ENCODE measurements at places on chromosomes 12 and 14. TPM values are rescaled to one million over a fixed set of nuclear protein-coding genes. Genes with fewer than 3 reads are reported as not detected.
A peak's percentile ranks its signal among the peaks of the same experiment; 100 is the strongest.

The BDKRB2 gene
- total RNA-seq, result 16.3 TPM

DNA sequence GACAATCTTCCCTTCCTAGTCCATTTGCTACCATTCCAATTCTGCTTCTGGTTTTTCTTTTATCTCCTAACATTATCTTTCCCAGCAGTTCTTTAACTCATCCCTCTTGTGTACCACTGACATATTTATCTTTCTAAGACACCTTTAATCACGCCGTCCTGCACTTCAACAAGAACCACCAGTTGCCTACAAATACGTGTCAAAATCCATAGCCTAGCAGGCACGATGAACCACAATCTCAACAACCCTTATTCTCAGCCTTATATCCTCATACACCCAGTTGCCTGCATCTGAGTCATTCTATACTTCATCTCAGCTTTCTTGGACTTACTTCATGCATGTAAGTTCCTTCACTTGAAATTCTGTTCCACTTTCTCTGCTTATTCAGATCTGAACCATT is 16.4 kb upstream of the ST8SIA1 start:
- DNase-seq, result no peak

DNA sequence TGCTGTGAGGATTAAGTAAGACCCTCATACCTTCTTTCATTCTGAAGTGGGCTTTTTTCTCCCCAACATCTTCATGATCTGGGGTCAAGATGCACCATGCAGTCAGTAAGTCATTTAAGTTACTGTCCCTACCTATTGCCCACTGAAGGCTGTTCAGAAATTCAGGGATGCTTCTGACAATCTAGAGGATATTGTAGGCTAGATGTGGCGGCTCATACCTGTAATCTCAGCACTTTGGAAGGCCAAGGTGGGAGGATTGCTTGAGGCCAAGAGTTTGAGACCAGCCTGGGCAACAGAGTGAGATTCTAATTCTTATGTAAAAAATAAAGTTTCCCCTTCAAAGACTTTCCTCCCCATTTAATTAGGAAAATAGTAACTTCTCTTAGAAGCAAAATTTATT is 28.7 kb downstream of the PHETA1 start:
- no peak for DNase-seq

The HCAR2 gene
- total RNA-seq, result not detected

GRCh38 chr14:89444044-89444443 is 27.0 kb upstream of the FOXN3 start:
- no peak for DNase-seq

DNA sequence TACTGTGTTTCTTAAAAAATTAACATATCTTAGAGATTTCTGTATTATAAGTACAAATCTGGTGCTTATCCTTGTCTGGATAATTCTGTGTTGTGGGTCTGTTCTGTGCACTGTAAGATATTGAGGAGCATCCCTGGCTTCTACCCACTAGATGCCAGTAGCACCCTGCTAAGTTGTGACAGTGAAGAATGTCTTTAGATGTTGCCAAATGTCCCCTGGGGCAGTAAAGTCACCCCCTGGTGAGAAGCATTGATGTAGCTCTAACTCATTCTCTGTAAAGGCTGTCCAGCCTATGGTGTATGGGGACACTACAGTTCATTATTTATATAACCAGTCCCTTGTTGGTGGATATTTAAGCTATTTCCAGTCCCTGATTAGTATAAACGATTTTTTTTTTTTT is 31.4 kb downstream of the MAP1LC3B2 start:
- no peak for DNase-seq

The PPP1R3E gene
- total RNA-seq, result 21.4 TPM

- DNase-seq, result no peak
Measured at GRCh38 chr12:20211981-20212421, 156.3 kb upstream of the PDE3A start.

The SLC17A8 gene
- not detected for total RNA-seq

The LRFN5 gene
- 1.7 TPM for total RNA-seq

The TMEM52B gene
- total RNA-seq, result not detected

GRCh38 chr12:51295651-51296050 is 25.4 kb upstream of the SMAGP start:
- no peak for DNase-seq

The JKAMP gene
- total RNA-seq, result 24.8 TPM

DNA sequence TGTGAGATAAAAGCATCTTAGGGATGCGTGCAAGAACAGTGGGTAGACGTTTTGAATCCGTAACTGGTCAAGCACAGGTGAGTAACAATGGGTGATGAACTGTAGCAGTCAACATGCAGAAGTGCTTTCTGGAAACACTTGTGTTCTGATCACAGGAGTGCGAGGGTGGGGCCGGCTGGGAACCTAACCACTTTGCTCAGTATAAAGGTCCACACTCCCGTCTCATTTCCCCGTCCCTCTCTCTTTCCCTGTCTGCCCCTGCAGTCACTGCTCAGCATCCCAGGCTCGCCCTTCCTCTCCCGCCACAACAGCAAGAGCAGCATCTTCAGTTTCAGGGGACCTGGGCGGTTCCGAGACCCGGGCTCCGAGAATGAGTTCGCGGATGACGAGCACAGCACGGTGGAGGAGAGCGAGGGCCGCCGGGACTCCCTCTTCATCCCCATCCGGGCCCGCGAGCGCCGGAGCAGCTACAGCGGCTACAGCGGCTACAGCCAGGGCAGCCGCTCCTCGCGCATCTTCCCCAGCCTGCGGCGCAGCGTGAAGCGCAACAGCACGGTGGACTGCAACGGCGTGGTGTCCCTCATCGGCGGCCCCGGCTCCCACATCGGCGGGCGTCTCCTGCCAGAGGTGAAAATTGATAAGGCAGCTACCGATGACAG is 127.1 kb downstream of the FIGNL2 start:
- peak; percentile 47 for DNase-seq

- no peak for DNase-seq
Measured at GRCh38 chr14:71311061-71311460, 403.8 kb downstream of the PCNX1 start.

- no peak for DNase-seq
Measured at GRCh38 chr14:69105326-69105725, 47.6 kb downstream of the DCAF5 start.

The FOXN4 gene
- total RNA-seq, result not detected

DNA sequence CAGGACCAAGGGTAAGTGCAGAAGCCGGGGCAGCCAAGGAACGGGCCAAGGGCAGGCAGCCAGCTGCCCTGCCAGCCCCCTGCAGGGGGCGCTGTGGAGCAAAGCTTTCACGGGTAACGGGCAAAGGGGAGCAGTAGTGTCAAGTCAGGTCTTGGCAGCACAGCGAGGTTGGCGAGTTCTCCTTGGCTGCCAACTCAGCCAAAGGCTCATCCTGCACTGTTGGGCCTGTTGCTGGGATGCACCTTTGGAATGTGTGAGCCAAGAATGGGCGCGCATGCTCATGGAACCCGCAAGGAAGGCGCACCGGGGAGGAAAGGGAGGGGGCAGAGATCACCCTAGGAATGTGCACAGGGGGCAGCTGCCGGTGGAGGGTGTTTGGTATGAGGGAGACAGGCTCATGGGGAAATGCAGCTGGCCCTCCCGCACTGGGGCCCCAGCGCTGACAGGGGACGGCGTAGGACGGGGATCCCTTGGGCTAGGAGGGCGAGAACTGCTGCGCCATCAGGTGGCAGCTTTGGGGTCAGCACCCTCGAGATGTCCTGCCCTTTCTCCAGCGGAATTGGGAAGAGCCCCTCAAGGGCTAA is 138.0 kb downstream of the ASCL4 start:
- peak; percentile 66 for DNase-seq

DNA sequence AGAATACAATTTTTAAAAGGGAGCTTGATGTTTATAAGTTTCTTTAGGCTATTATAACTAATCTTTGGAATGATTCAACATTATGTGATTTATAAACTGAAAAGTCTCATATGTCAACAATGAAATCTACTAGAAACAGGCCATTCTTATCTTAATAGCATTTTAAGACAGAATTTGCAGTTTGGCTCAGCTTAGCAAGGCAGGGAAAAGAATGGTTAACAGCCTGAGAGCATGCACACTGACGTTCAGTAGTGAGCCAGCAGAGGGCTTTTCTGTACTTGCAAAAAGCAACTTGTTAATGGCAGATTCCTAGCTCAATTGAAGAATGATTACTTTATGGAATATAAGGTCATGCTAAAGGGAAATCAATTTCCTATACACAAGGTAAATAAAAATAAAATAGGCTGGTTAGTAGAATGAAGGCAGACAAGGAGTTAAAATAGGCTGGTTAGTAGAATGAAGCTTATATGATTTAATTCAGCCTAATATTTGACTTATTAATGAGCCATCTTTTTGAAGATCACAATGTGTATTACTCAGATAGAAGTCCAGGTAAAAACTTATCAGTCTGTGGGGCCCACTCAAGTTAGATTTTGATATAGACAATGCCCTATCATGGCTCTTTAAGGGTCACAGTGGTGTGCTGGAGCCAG is 95.9 kb downstream of the OTOGL start:
- DNase-seq, result no peak

The TMPRSS12 gene
- not detected for total RNA-seq

DNA sequence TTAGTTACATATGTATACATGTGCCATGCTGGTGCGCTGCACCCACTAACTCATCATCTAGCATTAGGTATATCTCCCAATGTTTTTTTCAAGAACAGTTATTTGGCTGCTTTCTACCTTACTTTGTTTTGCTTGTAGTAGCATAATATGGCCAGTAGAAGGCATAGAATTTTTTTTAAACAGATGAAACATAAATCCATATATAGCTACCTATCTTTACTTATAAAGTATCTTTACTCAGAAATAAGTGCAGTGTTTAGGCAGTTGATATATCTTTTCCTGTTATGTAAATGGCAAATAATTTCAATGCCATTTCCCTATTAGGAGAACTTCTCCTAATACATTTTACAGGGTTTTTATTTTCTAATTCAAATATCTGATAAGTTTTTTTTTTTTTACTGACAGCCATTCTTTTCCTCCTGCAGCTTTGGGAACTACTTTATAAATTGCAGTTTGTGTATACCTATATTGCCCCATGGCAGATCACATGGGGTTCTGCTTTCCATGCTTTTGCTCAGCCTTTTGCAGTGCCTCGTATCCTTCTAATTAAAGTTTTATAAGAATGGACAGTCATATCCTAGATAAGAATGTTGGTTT is 143.1 kb downstream of the PCNX1 start:
- no peak for DNase-seq

The CCDC177 gene
- not detected for total RNA-seq

GRCh38 chr14:52877628-52878027 is 73.2 kb downstream of the FERMT2 start:
- DNase-seq, result no peak

The POLR3B gene
- 6.8 TPM for total RNA-seq

DNA sequence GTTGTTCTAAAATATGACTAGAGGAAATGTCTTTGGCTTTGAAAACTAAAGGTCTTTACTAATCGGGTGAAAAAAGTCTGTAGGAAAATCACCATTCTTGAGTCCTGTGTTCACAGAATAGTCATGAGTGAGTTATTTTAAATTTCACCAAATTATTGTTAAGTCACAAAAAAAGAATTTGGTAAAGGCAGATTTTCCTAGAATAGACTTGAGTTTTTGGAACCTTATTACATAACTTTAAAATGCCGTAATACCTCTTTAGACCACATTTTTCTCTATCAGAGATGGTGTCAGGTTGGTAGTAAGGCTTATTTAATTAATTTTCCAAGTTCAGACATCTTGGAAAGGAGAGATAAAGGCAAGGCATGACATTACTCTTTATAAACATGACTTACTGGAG is 184.7 kb upstream of the GARIN2 start:
- DNase-seq, result no peak

- no peak for DNase-seq
Measured at GRCh38 chr12:76646366-76646765, 86.8 kb upstream of the OSBPL8 start.

GRCh38 chr14:102825307-102826095 is 48.3 kb downstream of the TRAF3 start:
- DNase-seq, result no peak

- no peak for DNase-seq
Measured at GRCh38 chr12:122843455-122843854, 8.2 kb downstream of the HIP1R start.

DNA sequence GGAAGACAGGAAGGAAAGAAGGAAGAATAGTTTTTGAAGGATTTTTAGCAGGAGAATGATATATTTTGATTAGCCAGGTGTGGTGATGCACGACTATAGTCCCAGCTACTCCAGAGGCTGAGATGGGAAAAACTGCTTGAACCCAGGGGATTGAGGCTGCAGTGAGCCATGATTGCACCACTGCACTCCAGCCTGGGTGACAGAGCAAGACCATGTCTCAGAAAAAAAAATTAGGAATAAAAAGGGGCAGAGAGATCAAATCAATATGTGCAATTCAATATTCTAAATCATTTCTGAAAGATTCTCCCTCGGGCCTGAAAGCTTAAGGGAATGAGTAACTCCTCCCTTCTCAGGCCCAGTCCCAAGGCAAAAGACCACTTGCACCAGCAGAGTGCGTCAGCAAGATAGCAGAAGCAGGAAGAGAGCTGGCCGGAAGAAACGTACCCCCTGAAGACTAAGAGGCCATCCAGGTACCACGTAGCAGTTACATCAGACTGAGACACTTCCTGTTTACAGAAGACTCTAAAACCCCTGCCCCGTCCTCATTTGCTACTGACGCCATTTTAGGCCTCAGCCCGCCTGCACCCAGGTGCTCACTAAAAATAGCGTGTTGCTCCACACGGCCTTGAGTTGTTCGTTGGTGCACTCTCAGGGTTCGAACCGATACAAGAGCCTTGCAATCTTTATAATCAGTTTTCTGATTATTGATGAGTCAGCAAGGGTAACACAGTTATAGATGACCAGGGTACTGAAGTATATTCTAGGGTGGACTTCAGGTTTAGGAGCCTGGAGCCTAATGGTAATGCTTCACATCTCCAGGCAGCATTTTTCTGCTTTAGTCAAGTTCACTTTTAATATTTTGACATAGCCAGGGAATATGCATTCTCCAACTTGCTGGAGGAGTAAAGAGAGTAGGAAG is 57.7 kb upstream of the CSRP2 start:
- no peak for DNase-seq

DNA sequence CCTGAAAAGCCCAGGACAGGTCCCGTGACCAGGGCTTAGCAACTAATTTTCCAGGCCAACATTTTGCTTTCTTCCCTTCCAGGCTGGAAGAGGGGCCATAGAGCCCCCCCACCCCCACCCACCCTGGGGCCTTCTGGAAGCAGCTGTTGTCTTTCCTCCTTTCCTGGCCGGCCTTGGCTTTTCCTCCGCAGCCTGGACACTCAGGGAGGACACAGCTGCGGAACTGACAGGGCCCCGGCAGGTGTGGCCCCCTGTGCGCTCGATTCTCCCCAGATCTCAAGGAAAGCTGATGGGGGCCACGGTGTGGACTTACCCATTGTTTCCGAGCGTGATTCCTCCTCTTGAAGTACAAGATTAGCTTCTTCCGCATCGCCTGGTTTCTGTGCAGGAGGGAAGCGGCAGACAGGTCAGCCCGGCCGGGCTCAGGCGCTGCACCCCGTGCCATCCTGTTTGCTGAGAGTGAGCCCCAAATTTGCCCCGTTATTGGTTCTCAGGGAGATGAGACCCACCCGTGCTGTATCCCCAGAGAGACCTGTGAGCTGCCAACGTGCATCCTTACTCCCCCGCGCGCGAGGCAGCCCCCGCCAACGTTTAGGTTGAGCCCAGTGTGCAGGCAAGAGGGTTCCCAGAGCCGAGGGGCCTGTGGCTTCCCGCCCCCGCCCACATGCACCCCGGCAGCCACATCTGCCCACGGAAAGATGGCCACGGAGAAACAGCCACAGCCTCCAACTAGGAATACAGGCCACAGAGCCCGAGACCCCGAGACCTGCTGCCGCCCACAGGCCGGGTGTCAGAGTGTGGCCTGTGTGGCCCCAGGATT is 129.6 kb downstream of the NCOR2 start:
- DNase-seq, result no peak
